ENCODE measurements at places on chromosomes 2 and 18.
A peak's percentile ranks its signal among the peaks of the same experiment; 100 is the strongest.

GRCh38 chr2:171571721-171572120, 49.4 kb downstream of the CYBRD1 start:
- no peak for DNase-seq

- DNase-seq: no peak
Measured at GRCh38 chr2:217014328-217015105, 154.7 kb upstream of the TNP1 start.

DNA sequence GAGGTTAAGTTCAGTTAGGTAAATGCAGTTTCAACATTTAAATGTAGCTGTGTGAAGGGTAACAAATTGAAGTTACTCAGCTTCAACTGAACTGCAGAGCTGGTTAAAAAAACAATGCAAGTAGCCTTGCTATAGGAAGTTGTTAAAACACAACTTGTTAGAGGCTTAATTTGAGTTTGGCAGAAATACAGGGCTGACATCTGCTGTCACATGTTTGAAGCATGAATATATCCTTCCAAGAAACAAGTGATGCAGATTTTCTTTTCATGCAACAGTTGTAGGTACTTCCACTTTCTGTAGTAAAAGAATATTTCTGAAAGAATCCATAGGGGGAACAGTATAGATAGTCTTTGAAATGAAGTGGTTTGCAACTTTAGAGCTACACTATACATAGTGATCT, 208.7 kb upstream of the RASGRP3 start:
- peak; percentile 91 for DNase-seq

DNA sequence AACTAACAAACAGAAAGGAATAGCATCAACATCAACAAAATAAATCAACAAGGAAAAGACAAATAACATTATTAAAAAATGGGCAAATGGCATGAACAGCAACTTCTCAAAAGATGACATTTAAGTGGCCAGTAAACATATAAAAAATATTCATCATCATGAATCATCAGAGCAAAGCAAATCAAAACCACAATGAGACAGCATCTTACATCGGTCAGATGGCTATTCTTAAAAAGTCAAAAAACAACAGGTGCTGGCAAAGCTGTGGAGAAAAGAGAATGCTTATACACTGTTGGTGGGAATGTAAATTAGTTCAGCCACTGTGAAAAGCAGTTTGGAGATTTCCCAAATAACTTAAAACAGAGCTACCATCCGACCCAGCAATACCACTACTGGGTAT, 327.1 kb downstream of the CMPK2 start:
- DNase-seq: no peak

GRCh38 chr2:127913808-127914457, 28.2 kb upstream of the AMMECR1L start:
- no peak for DNase-seq

GRCh38 chr2:53530126-53530525, 237.5 kb upstream of the CHAC2 start:
- DNase-seq: no peak

- DNase-seq: no peak
Measured at GRCh38 chr18:45666520-45666919, 51.2 kb downstream of the SLC14A2 start.

- no peak for DNase-seq
Measured at GRCh38 chr2:208363485-208363884, 43.1 kb upstream of the PTH2R start.

DNA sequence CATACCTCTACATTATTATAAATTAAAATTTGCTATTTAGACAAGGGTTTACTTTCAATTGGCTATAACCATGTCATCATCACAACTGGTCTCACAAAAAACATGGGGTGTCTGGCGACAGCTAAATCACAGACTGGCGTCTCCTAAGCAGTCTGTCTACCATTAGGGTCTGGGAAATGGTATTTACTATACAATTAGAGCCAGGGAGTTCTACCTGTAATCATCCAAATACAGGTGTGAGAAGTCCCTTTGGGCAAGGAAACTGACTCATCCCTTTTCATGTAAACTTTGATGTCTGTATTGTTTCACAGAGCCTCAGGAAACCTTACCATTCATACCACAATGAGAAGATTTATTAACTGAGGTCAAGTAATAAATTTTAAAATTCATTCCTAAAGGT, 126.7 kb downstream of the OLA1 start:
- DNase-seq: no peak

DNA sequence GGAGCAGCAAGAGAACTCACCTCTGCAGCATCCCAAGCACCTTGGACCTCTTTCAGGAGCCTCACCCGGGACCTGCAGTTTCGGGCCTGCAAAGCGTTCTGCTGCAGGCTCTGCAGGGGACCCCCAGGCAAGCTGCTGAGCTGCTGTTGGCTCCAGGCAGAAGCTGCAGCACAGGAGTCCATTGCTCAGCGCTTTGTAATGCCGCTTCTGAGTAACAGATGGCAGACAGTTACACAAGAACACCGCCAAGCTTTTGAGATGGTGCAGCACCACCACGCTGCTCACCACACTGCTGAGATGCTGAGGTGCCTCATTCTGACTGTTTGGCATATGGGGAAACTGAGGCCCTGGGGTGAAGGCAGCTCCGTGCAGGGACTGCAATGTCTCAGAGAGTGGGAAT, 1.9 kb upstream of the GALNT14 start:
- DNase-seq: no peak

DNA sequence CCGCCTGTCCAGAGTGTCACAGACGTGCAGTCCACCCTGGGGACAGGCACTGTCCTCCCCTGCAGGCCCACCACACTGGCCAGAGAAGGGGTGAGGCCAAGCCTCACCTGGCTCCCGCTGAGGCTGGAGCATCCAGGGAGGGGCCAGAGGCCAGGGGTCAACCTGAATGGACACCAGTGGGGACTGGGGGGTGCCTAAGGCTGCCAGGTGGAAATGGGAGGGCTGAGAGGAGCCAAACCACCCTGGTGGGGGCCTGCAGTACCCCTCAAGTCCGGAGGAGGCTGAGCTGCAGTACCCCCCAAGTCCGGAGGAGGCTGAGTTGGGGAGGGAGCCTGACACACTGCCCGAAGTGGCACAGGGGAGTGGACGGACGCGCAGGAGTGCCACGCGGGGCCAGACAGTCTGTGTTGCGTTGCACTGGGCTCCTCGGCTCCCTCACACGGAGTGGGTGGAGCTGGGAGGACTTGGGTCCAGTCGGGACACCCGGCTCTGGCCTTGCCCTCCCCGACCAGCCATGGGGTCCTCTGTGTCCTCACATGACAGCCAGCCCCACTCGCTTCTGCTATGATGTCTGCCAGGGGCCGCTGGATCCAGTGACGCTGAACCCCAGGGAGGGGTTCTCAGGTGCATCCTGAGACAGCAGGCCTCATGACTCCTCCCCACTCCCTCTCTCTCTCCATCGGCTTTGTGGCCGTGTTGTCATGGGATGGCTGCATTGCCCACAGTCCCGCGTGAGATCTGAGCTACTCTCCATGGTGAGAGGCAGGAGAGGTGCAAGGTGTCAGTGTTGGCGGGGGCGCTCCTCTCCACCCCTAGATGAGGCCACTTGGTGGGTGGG, 22.3 kb upstream of the GPC1 start:
- DNase-seq: no peak

- no peak for DNase-seq
Measured at GRCh38 chr18:43382641-43383403, 105.5 kb upstream of the SYT4 start.

- no peak for DNase-seq
Measured at GRCh38 chr2:27271631-27272340, 3.4 kb upstream of the DNAJC5G start.

DNA sequence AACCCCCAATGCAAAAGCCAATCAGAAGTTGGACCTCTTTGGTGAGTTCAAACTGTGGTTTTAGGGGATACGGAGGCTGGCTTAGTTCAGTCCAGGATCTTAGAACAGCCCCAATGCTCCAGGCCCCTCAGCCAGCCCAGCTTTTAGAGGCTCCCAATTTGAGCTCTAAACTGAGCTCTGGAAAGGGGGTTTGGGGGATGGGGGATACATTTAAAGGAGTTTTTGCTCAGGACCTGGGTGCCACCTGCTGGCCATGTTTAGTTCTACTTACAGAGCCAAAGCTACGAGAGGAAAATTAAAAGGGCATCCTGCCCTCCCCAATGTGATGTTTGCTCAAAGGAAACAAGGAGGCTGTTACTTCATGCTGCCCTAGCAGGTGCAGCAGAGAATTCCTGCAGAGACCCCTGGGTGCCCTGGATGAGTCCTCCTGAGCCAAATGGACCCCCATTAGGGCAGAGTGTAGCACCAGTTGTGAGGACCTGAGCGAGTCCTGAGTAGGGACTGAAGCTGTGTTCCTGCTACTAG, 15.9 kb upstream of the TMEM214 start:
- DNase-seq: peak; percentile 78

GRCh38 chr18:31901063-31901462, 41.9 kb downstream of the TRAPPC8 start:
- DNase-seq: no peak
